Stimulated activated CD4-positive, alpha-beta T cell treated with anti-CD3 and anti-CD28 coated beads, Interleukin-12 subunit alpha, Interleukin-12 subunit beta, amount 100 ng/mL, for 24 hours (primary cell): ENCODE measurements at places on chromosomes 4 and X.

DNA sequence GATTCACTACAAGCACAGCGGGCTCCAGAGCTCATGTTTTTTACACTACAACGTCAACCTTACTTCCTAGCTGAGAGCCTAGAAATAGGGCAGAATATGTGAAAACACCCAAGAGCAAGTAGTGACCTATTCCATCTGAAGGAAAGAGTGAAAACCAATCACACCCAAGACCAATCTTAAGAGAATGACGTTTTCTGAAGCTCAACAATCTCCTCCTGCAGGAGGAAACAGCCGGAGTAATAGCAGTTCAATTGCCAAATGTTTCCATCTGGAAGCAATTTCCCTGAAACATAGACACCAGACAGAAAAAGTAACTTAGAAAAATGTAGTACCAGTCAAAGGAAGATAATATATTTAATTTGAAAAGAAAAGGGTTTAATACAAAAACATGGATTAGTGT is 142.4 kb downstream of the ANXA5 start:
- DNase-seq, result no peak

DNA sequence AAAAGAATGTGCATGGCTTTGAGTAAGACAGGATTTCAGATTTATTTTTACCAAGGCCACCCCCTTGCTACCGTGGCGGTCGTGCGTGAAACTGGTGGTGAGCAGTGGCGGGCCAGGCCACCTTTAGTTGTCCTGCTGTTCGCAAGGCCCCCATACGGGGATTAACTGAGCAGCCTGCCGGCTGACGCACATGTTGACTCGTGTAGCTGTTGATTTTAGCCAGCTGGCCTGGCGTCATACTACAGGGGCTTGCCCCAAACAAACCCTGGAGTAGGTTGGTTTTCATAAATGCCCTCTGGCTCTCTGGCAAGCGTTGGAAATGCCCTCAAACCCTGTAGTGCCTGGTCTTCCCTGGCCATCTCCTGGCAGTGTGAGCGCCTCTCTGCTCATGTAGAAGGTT is 28.4 kb downstream of the WFS1 start:
- DNase-seq, result no peak

DNA sequence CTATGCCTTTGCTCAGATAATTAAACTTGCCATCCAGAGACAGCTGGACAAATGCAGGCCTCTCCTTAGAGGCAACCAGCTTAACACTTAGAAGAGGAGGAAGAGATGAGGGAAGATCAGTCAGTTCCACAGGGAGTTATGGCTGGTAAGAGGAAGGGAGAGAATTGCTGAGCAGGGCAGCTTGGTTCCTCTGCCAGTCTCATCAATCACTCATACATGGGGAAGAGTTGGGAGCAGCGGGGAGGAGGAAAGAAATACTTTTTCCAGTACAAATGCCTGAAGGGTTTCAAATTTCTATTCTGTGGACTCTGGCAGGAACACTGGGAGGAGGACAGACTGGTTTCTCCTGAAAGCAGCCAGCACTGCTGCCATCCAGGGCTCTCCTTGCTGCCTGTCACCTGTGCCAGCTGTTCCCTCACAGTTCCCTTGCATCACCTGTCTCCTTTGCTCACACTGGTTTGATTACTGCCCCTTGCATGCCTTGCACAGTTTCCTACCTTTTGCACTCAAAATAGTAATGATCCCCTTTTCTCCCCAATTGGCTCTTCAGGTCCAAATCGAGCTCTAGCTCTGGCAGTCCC is 59.5 kb downstream of the PGRMC2 start:
- DNase-seq, result no peak

- DNase-seq, result no peak
Observed at GRCh38 chr4:105741548-105741947, 33.0 kb downstream of the GSTCD start.

GRCh38 chr4:104896660-104897645 is 249.7 kb upstream of the TET2 start:
- DNase-seq, result no peak

- no peak for DNase-seq
Observed at GRCh38 chrX:106249706-106250379, 81.7 kb downstream of the PWWP3B start.
